ENCODE measurements at places on chromosomes 2 and 18.

- DNase-seq: no peak
Observed at GRCh38 chr18:49055754-49056172, 105.0 kb upstream of the SMAD7 start.

GRCh38 chr2:114330594-114330993, 111.8 kb upstream of the DPP10 start:
- DNase-seq: no peak

GRCh38 chr18:2653467-2653866, 2.1 kb upstream of the SMCHD1 start:
- DNase-seq: no peak

DNA sequence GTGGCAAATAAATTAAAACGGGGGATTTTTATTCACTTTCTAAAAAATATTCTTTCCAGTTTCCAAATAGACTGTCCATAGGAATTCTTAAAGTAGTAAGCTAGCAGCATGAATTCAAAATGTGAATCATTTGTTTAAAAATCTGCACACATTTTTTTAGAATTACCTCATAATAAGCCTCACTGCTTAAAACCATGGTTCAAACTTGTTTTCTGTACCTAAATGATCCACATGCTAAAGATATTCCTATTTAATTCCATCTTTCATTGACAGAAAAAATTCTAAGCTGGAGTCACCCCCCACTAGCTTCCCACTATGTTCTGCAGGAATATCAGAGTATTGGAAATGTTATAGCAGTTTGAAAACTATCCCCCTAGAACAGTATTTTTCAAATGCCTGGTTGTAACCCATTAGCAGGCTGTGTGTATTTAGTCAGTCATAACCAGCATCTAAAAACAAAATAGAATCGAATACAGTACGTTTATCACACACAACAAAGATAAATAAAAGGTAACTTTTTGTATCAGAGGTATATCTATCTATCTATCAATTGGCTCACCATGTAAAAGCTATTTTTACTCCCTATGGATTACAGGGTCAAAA, 11.2 kb upstream of the IKZF2 start:
- no peak for DNase-seq

GRCh38 chr2:101768556-101769220, 71.2 kb downstream of the MAP4K4 start:
- DNase-seq: no peak

DNA sequence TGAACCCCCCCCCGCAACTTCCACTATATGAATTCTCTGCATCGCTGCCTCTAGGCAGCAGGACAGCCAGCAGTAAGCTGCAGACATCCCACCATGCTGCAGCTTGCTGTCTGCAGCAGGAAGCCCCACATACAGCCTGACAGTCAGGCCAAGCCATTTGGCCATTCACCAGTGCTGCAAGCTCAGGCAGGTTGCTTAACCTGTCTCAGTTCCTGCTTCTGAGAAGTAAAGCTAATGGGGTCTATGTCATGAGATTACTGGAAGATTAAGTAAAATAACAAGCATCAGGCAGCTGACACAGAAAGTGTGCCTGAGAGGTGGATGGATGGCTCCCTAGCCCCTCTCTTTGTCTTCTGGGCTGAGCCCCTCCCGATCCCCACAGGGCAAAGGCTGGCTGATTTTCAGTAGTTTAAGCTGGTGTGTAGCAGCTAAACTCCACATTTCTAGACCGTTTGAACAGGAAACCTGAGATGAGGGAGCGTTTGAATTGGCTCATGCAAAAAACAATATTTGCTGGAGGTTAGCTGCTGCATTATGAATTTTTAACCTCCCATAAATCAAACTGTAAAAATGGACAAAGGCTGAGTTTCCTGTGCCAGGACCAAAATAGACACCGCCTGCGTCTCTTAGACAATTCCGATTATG, 193.8 kb upstream of the ARL4C start:
- no peak for DNase-seq

- DNase-seq: no peak
Observed at GRCh38 chr2:151399981-151400380, 9.7 kb upstream of the RIF1 start.

- no peak for DNase-seq
Observed at GRCh38 chr2:86367499-86367777, 30.0 kb upstream of the REEP1 start.

GRCh38 chr18:57925706-57926105, 118.3 kb upstream of the NEDD4L start:
- no peak for DNase-seq

DNA sequence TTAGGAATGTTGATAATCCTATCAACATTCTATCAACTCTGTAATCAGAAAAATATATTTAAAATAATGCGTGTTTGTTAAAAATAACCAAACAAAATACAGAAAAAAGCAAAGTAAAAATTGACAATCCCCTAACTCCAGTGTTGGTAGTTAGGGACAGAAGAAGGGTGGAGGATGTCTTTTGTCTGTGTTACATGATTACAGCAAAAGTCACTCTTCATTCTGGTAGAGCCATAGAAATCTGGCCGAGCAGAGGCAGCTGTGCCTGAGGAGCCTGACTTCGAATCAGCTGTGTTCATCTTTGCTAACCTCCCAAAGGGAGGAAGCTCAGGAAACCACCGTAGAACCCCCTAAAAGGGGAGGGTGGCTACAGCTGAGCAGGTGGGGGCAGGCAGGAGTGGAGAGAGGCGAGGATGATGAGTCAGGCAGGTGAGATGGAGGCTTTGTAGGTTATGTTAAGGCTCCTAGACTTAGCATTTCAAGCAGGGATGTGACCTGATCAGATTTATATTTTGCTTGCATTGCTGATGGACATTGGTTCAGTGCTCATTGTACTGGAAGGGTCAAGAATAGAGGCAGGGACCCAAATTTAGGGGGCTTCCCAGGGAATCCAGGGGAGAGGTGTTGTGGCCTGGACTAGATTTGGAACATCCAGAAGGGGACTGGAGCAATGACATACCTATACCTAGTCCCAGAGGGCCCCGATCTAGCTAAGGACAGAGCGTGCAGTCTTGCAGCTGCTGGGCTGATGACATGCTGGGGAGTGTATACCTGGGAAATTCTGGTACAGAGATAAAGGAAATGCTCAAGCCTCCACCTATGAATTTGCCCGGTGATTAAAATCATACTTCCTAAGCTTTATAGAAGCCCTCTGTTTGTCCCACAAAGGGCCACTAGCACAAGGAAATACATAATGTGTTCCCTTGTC, 95.7 kb downstream of the NEDD4L start:
- no peak for DNase-seq

- DNase-seq: no peak
Observed at GRCh38 chr18:48973731-48974130, 23.0 kb upstream of the SMAD7 start.

- no peak for DNase-seq
Observed at GRCh38 chr2:167151894-167152293, 263.6 kb downstream of the XIRP2 start.

DNA sequence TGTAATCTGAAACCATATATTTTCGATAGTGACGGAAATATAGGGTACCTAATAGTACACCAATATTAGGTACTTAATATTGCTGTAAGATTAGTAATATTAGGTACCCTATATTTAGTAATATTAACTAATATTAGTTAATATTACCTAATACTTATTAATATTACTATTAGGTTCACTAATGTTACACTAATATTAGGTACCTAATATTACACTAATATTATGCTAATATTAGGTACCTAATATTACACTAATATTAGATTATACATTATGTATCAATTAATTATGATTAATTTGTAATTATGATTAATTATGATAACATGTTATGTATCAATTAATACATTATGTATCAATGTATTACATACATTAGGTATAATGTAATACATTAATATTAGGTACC, 518.2 kb upstream of the LRATD1 start:
- DNase-seq: no peak

- DNase-seq: no peak
Observed at GRCh38 chr2:26314243-26314642, 31.7 kb upstream of the SELENOI start.

GRCh38 chr2:101267671-101268656, 15.3 kb downstream of the CNOT11 start:
- no peak for DNase-seq

DNA sequence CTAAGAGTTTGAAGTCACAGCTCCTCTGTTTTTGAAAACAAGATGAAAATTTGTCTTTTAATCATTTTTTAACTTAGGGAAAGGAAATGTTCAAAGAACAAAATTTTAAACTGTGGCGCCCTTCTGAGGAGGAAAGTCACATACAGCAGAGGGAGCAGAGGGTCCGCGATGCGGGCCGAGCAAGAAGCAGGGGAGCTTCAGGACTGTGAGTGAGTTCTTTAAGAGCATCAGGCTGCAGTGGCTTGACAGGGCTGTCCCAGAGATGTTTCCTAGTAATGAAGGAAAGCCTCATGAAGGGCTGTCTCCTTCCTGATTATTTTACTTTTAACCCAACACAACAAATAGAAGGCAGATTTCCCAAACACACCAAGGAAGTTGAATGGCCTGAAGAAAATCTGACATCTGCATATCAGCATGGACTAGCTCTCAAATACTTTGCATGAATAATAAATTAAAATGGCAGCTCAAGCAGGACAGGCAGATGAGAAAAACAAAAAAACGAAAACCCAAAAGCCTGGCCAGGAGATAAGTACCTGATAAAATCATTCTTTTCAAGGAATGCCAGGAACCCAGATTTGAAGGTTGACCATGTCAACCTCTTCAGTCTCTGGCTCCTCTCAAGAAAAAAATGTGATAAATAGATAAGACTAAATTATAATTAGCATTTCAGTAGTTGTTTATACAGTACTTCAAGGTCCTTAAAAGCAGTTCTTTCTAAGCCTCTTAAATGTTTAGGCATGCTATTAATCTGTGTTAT, 60.8 kb downstream of the SLC40A1 start:
- DNase-seq: no peak

- no peak for DNase-seq
Observed at GRCh38 chr18:31102025-31102684, at the start of gene DSC2. DSC2 (minus strand) TSS chr18:31102421; CDS start chr18:31101971, 450 bp downstream.

DNA sequence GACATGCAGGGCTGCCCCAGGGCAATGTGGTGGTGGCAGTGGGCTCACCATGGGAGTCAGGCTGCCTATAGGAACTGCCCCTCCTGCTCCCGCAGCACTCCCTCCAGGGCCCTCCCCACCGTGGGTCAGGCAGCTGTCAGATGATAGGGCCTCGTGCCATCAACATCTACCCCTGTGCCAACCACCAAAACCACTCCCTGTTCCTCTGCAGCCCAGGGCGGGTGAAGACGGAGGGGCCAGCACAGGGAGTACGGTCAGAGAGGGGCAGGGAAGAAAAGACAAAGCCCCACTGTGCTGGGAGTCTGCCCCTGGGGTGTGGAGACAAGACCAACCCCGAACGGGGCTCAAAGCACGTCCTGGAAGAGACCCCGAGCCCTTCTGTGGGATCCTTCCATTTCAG, 97.4 kb downstream of the TNS1 start:
- no peak for DNase-seq

- DNase-seq: no peak
Observed at GRCh38 chr2:11754700-11755015, 8.2 kb downstream of the LPIN1 start.

- DNase-seq: no peak
Observed at GRCh38 chr2:146214394-146214929, 1630.4 kb upstream of the ACVR2A start.

DNA sequence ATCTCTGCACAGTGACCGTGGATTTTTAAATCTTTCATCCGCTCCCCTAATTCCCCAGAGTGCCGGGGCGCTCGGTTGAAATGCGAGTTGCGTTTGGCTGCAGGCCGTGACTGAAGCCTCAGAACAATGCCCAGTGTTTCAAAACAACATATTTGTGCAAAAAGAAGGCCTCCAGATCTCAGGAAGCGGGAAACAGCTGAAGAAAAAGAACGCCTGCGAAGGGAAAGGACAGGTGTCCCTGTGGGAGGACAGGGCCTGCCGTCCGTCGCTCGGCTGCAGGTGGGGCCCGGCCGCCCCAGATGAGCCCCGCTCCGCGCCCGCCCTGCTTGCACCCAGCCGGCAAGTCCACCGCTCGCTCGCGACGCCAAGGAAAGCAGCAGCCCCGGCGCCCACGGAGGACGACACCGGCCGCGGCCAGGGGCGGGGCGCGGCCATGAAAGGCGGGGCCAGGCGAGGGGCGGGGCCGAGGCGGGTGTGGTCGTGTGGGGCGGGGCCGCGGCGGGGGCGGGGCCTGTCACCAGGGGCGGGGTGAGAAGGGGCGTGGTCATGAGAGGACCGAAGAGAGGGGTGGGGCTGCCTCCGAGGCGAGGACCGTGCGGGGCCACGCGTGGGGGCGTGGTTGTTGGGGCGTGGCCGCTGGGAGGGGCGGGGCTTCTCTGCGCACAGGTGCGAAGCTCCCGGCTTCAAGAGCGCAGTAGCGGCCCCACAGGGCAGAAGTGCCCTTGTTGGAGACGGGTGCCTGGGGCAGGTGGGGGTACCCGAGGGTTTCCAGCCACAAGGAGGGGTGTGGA, 17.6 kb upstream of the BOK start:
- DNase-seq: peak; percentile 39

GRCh38 chr2:150859877-150860276, 372.4 kb upstream of the RND3 start:
- no peak for DNase-seq

DNA sequence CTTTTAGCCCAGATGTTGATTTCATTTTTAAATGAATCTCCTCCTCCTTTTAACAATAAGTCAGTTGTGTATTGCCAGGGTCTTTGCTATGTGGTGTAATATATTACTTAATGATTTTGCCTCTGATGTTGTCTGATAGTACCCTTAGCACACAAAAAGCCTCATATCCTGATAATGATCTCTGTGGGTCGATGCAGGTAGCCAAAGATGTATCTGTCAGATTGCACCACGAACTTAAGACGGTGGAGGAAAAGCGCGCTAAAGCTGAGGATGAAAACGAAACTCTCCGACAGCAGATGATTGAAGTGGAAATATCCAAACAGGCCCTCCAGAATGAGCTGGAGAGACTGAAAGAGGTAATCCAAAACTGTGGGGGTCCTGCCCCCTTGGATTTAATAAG, 14.8 kb downstream of the MTCL1 start:
- no peak for DNase-seq

GRCh38 chr2:108630567-108631405, 88.5 kb upstream of the RANBP2 start:
- DNase-seq: no peak

Data from stimulated activated CD4-positive, alpha-beta T cell treated with anti-CD3 and anti-CD28 coated beads, TNF-alpha, amount 100 ng/mL, for 48 hours (primary cell).